Activated naive CD4-positive, alpha-beta T cell (primary cell): ENCODE measurements at places on chromosomes 7 and 10.

DNA sequence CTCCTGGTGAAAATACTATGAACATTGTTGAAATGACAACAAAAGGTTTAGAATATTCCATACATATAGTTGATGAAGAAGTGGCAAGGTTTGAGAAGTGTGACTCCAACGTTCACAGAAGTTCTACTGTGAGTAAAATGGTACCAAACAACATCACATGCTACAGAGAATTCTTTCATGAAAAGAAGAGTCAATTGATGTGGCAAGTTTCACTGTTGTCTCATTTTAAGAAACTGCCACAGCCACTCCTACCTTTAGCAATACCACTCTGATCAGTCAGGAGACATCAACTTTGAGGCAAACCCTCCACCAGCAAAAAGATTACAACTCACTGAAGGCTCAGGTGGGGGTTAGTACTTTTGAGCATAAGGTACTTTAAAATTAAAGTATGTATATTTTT lies 693.3 kb downstream of the GRID1 start:
- no peak for DNase-seq

DNA sequence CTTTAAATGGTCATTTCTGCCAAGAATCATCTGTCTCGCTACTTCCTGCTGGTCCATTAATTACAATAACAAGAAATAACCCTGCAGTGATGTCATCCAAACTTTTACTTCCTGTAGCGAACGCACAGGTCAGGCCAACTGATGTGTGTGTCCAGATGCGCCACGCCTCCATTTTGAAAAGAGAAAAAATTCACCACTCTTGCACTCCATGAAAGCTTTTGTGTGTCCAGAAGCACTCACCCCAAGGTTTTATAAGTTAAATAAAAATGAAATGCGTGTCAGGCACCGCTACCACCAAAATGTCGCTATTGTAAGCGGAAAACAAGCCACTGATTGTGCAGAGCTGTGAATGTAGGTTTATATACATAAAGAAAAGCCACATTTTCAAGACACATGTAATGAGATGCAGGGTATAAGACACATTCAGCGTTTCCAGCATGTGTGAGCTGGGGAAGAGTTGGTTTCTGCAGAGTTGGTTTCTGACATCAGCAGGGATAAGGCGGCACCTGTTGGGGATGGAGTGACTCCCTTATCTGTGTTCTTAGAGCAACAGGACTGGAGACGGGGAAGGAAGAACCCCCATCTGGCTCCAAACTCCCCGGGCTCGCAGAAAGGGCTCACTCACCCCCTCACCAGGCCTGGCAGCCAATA lies 83.3 kb downstream of the CTBP2 start:
- no peak for DNase-seq

GRCh38 chr10:115649217-115649616 lies 556.1 kb downstream of the ATRNL1 start:
- no peak for DNase-seq

DNA sequence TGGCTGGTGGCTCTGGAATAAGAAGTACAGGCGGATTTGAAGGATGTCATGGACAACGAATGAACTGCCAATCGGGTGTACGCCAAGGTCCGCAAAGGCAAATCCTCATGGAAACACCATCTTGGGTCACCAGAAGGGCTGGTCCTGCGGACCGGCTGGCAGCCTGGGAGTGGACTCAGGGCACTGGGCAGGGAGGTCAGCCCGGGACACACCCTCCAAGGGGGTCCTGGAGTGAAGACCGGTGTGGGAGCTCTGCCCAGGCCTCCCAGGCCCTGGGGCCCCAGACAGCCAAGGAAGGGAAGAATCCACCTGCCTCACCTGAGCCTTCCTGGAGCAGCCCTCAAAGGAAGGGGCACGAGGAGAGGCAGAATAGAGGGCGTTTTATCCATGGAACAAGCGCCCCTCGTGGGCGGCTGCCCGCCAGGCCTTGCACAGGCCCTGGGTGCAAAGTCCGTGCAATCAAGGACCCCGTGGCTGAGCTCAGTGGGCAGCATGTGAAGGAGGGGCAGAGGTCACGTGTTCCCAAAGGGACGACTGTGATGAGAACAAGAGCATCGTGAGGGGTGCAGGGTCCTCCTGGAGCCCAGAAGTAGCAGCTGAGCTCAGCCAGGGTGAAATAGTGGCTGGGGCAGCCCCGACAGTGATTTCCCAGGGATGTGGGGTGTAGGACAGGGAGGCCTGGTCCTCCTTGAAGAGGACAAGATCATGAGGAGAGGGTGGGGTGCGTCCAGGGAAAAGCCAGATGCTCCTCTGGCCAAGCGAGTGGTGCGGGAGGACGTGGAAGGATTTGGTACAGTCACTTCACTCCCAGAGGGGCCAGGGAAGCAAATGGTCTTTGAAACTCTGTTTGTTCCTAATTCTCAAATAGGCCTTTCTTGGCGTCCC lies 105.2 kb downstream of the TCERG1L start:
- no peak for DNase-seq

- DNase-seq: no peak
Observed at GRCh38 chr7:131355917-131356777, 28.5 kb downstream of the MKLN1 start.

- DNase-seq: no peak
Observed at GRCh38 chr10:116707981-116708380, 34.4 kb downstream of the HSPA12A start.

DNA sequence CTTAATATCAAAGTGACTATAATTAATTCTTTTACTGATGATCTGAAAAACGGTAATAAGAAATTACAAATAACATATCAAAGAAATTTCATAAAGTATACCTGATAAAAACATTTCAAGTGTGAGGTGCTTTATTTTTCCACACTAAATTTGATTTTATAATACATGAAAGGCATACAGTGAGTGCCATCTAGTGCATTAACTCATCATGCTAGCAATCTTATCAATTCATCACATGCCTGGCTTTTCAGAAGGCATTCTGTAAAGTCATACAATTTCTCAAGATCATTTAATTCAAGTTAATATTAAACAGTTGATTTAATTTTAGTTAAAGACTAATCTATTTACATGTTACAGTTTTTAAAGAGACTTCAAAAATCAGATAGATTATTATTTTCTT lies 1020.9 kb downstream of the GATA3 start:
- DNase-seq: no peak

- no peak for DNase-seq
Observed at GRCh38 chr10:14532473-14533251, 201.9 kb upstream of the FRMD4A start.

GRCh38 chr10:46006219-46006618 lies 24.2 kb downstream of the NCOA4 start:
- no peak for DNase-seq

GRCh38 chr10:69742928-69743602 lies 58.6 kb upstream of the COL13A1 start:
- DNase-seq: no peak

GRCh38 chr10:77629775-77630506 lies 7.7 kb downstream of the KCNMA1 start:
- no peak for DNase-seq

DNA sequence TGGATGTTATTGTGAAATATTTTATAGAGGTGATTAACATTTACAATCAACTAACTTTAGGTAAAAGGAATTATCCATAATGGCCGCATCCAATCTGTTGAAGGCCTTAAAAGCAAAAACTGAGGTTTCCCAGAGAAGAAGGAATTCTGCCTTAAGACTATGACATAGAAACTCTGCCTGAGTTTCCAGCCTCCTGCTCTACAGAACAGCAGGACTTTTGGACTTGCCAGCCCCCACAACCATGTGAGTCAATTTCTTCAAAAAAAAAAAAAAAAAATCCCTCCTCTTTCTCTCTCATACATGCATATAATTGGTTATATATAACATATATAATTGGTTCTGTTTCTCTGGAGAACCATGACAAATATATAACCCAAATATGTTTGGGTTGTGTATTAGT lies 15.4 kb downstream of the SLC25A28 start:
- DNase-seq: no peak

- no peak for DNase-seq
Observed at GRCh38 chr7:151249034-151249731, 689 bp upstream of the SMARCD3 start.

- no peak for DNase-seq
Observed at GRCh38 chr10:4647109-4647785, 178.8 kb upstream of the AKR1E2 start.

DNA sequence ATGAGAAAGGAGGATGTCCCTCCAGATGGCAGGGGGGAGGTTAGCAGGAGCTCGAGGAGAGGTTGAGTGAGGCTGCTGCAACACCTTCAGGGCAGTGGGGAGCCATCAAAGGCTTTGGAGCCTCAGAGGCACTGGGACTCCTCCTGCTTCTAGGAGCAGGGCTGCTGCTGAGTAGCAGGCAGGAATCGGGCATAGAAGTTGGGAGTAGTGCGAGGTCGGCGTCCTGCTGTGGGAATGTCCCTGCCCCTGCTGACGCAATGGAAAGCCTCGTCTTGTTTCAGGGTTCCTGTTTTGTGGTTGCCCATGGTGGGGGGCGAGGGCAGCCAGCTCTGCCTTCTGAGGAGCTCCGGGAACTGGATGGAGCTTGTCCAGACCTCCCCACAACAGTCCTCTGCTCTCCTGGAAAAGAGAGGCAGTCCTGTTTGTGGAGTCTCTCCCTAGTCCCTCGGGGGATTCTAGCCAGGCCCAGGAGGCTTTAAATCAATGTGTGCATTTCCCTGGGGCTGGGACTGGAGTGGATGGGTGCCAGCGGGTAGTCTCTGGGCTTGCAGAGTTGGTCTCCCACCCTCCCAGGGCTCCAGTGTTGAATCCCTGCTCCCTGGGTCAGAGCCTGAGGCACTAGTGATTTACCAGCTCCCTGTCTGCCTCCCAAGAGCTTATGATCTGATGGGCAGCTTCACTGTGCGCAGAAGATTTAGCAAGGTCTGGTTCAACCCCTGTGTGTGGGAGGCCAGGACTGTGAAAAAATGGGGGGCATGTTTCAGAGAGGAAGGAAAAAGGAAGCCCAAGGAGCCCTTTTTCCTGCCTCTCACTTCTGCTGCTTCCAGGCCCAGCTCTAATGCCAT lies 98.7 kb upstream of the PPIF start:
- no peak for DNase-seq

DNA sequence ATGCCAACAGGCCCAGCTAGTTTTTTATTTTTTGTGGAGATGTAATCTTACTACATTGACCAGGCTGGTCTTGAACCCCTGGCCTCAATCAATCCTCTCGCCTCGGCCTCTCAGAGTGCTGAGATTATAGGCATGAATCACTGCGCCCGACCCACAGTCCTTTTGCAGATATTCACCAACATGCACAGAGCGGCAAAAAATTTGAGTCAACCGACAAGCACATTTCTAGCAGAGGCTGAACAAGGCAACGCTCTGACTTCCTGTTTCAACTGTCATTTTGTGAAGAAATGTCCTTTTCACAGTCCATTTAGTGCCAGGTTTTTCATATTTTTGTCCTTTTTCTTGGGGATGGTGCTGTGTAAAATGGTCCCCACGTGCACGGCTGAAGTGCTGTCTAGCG lies 71.1 kb upstream of the KAT6B start:
- DNase-seq: no peak

- DNase-seq: no peak
Observed at GRCh38 chr7:132934017-132934416, 147.9 kb downstream of the CHCHD3 start.

GRCh38 chr7:42236976-42237810 lies at the start of gene GLI3:
TSS of gene GLI3 (minus strand) at chr7:42237209. CDS start at chr7:42223253, 13,956 bp downstream.
- no peak for DNase-seq

DNA sequence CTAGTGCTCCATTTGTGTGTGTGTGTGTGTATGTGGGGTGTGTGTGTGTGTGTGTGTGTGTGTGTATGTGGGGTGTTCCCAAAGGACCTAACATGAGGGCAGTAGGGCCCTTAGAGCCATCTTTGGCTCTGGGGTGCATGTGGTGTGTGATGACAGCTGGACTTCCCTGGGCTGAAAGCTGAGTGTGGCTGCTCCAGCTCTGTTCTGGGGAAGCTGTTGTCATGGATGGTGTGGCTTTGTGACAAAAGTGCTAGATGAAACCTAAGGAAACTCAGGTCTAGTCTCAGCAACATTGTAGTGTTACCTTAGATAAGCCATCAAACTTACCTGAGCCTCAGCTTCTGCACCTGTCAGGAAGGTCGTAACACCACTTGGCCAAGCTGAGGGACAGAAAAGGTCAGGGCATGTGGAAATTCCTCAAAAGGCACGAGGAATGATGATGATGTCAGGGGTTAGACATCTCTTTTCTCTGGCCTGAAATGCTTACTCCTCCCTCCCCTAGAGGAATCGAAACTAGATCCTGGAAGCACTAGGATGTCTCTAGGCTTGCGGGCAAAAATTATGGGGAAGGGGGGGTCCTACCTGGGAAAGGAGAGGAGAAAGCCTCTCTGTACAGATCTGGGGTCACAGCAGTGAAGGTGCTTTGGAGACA lies 115.4 kb downstream of the RPS24 start:
- no peak for DNase-seq

- DNase-seq: peak; percentile 75
Observed at GRCh38 chr7:151875942-151876898, 695 bp downstream of the PRKAG2 start.

- DNase-seq: no peak
Observed at GRCh38 chr10:132098539-132099388, 33.0 kb downstream of the JAKMIP3 start.

- DNase-seq: no peak
Observed at GRCh38 chr7:2851497-2851896, 7.4 kb upstream of the GNA12 start.

- DNase-seq: no peak
Observed at GRCh38 chr7:147245274-147245673, 1128.7 kb downstream of the CNTNAP2 start.
